ENCODE measurements at places on chromosomes 2 and 18.

DNA sequence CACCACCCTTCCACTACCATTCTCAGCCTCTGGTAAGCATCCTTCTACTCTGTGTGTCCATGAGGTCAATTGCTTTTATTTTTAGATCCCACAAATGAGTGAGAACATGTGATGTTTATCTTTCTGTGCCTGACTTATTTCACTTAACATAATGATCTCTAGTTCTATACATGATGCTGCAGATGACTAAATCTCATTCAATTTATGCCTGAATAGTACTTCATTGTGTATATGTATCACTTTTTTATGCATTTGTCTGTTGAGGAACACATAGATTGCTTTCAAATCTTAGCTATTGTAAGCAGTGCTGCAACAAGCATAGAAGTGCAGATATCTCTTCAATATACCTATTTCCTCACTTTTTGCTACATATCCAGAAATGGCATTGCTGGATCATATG is 733.3 kb downstream of the SUCLG1 start:
- no peak for ATAC-seq

GRCh38 chr2:162041485-162041884 is 32.5 kb downstream of the DPP4 start:
- ATAC-seq, result no peak

DNA sequence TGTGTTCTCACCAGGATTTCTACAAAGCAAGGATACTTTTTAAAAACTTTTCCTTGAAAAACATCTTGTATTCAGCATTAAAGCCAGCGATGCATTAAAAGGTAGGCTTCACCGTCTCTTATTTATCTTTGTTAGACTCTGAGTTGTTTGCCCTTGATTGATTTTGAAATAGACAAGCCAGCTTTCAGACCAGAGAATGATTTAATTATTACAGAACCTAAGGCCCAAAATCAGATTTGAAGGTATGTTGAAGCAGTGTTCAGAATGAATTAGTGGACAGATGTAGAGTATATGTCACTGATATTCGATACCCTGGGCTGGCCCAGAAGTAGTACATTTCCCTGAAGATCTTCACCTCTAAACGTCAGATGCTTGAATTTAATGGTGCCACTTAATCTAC is 136.4 kb downstream of the THSD7B start:
- no peak for ATAC-seq

DNA sequence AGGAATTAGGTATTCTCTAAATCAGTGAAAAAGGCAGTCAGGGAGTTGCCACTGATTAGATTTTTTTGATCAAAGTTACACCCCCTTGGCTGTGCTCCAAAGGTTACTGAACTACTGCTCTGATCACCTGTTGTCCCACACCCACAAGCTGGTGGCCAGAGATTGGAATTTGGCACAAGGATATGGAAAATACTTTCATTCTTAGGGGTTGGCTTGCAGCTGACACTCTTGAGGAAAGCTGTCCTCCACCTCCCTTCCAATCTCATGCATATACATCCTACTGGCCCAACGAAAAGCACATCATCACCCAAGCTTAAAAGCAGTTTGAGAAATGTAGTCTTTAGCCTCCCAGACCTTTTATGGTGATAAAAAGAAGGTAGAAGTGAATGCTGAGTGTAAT is 329.5 kb upstream of the CHAC2 start:
- ATAC-seq, result no peak

- no peak for ATAC-seq
Measured at GRCh38 chr2:111209045-111209514, 88.4 kb downstream of the BCL2L11 start.

DNA sequence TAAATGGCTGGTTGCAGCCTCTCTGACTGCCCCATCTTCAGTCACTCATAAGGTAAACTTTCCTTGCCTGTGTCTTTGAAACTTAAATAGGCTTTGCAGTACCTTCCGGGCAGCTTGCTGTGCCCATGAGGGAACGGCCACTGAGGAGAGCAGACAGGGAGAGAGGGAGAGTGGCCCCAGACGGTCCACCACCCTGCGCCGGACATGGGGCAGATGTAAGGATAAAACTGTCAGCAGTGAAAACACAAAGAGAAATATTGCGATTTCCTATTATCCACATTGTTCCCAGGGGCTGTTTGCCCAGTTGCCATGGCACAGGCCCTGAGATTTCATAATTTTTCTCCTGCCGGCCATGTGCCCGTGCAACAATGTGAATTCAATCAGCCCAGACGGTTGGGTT is 265.9 kb upstream of the SALL3 start:
- no peak for ATAC-seq

DNA sequence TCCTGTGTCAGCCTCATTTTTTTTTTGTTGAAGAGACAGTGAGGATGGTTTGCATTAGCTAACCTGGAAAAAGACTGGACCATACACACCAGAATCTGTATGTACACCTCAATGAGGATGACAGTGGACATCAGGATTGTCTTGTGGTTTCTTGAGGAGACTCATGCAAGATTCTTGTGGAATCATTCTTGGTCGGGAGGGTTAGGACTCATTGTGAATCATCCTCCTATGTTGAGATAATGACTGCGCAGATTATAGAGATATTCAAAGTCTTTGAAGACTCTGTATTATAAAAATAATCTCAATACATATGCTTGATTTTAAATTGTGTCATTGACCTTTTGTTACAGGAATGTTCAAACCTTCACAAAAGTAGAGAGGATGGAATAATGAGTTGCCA is 49.1 kb upstream of the DOCK10 start:
- no peak for ATAC-seq
